ENCODE measurements at places on chromosomes 6 and 20.

- DNase-seq = no peak
Measured at GRCh38 chr6:131431718-131432117, 141.3 kb upstream of the ARG1 start.

DNA sequence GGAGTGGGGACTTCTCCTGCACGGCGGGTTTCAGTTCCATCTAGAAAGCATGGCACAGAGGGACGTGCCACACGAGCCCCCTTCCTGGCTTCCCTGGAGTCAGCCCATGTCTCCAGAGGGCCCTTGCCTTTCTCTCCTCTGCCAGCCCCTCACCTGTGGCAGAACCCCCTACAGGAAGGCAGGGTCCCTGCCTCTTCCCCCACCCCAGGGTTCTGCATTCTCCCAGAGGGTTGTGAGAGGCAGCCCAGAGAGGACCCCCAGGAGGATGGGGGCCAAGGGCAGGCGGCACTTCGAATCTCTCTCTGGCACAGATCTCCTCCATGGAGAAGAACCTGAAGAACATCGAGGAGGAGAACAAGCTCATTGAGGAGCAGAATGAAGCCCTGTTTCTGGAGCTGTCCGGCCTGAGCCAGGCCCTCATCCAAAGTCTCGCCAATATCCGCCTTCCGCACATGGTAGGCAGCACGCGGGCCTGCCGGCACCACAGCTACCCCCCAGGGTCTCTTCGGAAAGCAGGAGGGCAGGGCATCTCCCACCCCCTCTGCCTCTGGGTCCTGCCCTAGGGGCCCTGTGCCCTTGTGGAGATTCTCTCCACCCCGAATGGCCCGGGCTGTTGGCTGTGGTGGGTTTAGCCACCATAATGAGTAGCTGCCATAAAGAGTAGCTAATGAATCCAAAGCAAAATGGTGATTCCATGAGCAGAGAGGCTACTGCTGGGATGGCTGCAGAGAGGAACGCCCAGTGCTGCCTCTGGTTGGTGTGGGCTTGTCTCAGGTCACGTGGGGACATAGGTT is 15.9 kb upstream of the PCMTD2 start:
- no peak for DNase-seq

GRCh38 chr6:106547601-106548453 is 81.5 kb downstream of the RTN4IP1 start:
- DNase-seq = peak; percentile 86

- DNase-seq = no peak
Measured at GRCh38 chr6:169896826-169897456, 145.5 kb downstream of the ERMARD start.

GRCh38 chr6:35782424-35782823 is 1.6 kb downstream of the CLPSL1 start:
- DNase-seq = no peak

GRCh38 chr6:39855356-39855995 is 63.3 kb downstream of the DAAM2 start:
- no peak for DNase-seq

DNA sequence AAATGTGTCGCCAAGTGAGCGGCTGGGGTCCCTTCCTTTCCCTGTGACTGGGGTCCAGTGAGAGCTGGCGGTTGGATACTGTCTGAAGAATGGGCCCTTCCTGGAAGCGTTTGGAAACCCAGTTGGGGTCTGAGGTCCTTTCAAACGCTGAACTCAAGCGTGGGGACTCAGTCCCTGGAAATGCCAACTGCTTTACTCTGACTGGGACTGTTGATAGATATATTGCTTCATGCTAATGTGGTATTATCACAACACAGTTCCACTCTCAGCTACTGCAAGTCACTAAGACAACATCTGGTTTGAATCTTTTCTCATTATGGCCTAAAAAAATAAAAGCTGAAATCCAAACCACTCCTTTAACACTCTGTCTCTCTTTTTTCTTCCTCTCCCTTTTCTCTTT is 23.7 kb upstream of the PSMF1 start:
- no peak for DNase-seq

- DNase-seq = no peak
Measured at GRCh38 chr6:25590986-25591385, 61.0 kb upstream of the SCGN start.

Measured in HCEC 1CT (cell line).